ENCODE measurements at places on chromosomes 16 and 17.

GRCh38 chr17:78924481-78925151 is 571 bp downstream of the TIMP2 start:
- no peak for DNase-seq

GRCh38 chr17:29215717-29216116 is 30.9 kb upstream of the CRYBA1 start:
- no peak for DNase-seq

DNA sequence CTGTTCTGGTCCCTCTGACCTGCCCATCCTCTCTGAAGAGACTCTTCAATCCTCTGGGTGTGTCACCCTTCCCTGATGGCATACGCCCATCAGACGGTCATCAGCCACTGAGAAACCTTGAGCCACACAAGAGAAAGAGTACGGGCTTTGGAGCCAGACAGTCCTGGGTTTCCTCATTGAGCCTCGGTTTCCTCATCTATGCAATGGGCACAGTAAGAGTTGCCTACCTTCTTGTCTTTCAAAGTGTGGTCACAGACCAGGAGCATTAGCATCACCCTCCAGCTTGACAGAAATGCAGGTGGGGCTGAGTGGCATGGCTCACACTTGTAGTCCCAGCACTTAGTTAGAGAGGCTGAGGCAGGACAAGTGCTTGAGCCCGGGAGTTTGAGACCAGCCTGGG is 26.1 kb upstream of the MEAK7 start:
- no peak for DNase-seq

GRCh38 chr17:20172376-20172775 is 163.2 kb downstream of the SPECC1 start:
- no peak for DNase-seq

DNA sequence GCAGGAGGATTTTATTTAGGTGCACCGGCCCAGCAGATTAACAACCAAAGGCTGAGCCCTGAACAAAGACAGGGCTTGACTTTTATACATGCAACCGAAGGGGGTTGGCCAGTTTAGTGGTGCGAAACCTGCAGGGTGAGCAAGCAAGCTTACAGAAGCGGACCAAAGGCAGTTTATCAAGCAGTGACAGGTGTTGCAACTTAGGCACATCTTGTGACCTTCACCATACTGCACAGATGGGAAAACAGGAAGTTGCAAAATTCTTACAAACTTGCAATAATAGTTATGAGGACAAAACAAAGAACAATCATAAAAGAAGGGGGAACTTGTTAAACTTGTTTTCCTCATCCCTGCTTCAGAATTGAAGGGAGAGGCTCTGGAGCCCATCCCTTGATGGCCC is 1265.1 kb downstream of the CDH8 start:
- DNase-seq, result no peak

DNA sequence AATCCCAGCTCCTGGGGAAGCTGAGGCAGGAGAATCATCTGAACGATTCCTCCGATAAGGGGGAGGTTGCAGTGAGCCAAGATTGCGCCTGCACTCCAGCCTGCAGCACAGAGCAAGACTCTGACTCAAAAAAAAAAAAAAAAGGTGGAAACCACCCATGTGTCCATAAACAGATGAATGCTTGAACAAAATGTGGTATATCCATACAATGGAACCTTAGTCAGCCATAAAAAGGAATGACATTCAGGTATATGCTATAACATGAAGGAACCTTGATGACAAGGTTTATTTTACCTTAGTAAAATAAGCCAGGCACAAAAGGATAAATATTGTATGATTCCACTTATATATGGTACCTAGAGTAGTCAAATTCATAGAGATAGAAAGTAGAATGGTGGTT is 2.9 kb upstream of the MEIOC start:
- DNase-seq, result no peak

Measured in NCI-H2029 (cell line).